ENCODE measurements at places on chromosomes 3 and 15.

- no peak for DNase-seq
Observed at GRCh38 chr3:64518950-64519349, 168.8 kb downstream of the ADAMTS9 start.

- DNase-seq, result no peak
Observed at GRCh38 chr15:65752151-65752700, 39.9 kb downstream of the DENND4A start.

DNA sequence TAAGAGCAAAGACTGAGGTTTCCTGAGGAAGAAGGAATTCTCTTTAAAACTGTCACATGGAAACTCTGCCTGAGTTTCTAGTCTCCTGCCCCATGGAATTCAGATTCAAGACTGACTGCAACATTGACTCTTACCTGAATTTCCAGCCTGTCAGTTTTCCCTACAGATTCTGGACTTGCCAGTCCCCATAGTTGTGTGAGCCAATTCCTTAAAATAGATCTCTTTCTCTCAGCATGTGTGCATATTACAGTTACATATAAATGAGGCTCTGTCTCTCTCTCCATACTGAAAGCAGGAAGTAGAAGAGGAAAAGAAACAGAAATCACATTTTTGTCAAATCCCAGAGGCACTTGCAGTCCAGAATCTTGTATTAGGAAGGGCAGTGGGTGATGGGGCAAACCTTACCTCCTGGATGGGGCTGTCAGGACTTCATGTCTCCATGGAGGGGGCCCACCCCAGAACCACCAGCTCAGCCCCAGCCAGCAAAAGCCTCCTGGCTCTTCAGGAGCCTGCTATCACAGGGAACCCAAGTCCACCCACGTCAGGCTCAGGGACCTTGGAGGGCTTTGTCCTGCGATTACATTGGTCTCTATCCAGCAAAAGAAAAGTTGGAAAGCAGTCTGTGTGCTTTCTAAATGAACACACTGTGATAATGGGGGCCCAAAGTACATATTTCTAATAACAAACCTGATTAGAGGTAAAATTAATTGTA lies 18.8 kb upstream of the GOLGA8J start:
- no peak for DNase-seq

GRCh38 chr3:64576211-64576775 lies 111.5 kb downstream of the ADAMTS9 start:
- no peak for DNase-seq

GRCh38 chr3:87329065-87329464 lies 52.7 kb upstream of the POU1F1 start:
- DNase-seq, result no peak

DNA sequence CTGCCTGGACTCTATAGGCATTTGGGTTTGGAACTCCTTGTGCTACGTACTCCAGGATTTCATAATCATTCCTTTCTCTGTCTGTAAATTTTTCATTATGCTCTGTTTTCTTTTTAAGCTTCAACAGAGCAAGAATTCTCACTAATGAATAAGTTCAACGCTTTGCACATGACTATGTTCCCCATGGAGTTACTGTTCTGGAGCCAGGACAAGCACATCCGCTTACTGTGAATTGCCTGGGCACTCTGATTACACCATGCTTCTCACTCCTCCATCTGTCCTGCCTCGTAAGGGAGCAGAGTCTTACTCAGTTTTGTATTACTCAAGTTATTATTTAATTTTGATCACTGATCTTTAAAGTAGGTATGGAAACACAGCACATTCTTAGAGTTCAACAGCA lies 472.7 kb downstream of the RAP2B start:
- DNase-seq, result no peak

GRCh38 chr3:71987828-71988227 lies 202.9 kb upstream of the PROK2 start:
- no peak for DNase-seq

GRCh38 chr3:125059488-125060245 lies 3.9 kb upstream of the HEG1 start:
- DNase-seq, result no peak

DNA sequence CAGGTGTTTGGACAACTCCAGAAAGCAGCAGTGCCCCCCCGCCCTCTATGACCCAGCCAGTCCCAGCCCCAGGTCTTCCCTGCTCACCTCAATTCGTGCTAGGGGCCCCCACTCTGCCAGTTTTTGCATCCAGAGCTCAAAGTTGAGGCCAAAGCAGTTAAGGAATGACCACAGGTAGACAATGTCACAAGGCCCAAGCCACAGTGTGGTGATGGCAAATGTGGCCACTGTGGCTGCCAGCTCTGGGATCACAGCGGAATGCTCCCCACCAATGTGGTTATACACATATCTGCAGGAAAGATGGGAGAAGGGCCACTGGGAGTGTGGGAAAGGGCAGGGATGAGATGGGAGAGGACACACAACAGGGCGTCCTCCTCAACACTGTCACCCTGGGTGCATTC lies 8.2 kb downstream of the KLHL40 start:
- no peak for DNase-seq

GRCh38 chr15:58039079-58040035 lies 26.2 kb downstream of the ALDH1A2 start:
- DNase-seq, result no peak

GRCh38 chr3:78812166-78812565 lies 955.6 kb downstream of the ROBO1 start:
- no peak for DNase-seq

DNA sequence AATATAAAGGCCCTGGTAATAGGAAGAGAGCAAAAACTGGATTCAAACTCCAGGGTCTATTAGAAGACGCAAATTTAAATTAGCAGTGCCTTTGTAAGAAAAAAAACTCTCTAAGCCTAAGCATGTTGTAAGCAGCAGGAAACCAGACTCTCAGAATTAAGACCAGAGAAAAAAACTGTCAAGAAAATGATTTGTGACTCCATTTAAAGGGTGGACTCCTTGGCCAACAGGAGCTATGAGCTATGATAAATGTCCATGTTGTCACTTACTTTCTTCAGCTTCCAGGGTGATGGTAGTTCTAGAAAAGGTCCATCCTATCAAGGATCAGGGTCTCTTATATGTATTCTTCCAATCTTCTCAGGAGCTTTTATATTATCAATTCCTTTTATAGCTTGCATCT lies 34.9 kb upstream of the CCDC50 start:
- DNase-seq, result no peak

- no peak for DNase-seq
Observed at GRCh38 chr3:73657186-73657585, 32.4 kb upstream of the PDZRN3 start.

GRCh38 chr3:146189519-146190173 lies 28.7 kb upstream of the PLOD2 start:
- no peak for DNase-seq

- no peak for DNase-seq
Observed at GRCh38 chr3:171257251-171258203, 202.7 kb downstream of the TNIK start.

DNA sequence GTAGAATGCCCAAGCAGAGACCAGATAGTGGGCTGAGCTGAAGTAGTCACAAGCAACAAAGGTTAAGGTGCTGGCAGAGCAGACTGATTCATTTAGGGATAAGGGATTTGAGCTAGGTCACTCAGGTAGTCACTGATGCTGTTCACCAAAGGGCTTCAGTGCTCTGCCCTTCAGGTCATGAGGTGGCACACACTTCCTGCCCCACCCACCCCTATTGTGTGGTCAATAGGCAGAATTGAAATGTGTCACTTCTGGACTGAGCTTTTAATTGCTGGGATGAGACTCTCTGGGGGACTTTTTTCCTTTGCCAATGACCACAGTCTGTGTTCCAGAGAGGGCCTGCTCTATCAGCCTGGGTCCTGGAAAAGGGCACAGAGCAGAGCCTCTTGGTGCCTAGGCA lies 2.9 kb upstream of the DIS3L start:
- no peak for DNase-seq

- DNase-seq, result no peak
Observed at GRCh38 chr15:87910301-87910700, 346.2 kb downstream of the NTRK3 start.

GRCh38 chr3:177084616-177085015 lies 112.7 kb downstream of the TBL1XR1 start:
- no peak for DNase-seq

DNA sequence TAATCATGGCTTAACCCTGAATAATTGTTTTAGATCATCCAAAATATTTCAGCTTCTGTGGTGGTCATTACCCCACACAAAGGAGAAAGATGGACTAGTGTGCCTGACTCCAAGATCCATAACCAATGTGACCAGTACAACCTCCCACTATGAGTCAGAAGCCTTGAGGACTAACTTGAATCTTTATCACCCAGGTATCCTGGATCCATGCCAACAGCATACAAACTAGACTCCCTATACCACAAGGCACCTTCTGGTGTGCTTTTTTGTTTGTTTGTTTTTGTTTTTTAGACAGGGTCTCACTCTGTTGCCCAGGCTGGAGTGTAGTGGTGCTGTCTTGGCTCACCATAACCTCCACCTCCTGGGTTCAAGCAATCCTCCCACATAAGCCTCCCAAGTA lies 317.7 kb downstream of the VPS13C start:
- no peak for DNase-seq

Data from activated T-helper 1 cell treated with Interleukin-2 at 50 U/mL for 16 hours (primary cell).